ENCODE measurements at places on chromosomes 6 and 20.
A peak's percentile ranks its signal among the peaks of the same experiment; 100 is the strongest.

GRCh38 chr20:21238818-21239536 lies 64.2 kb upstream of the XRN2 start:
- no peak for DNase-seq

- DNase-seq = no peak
Observed at GRCh38 chr6:169991031-169991390, 239.6 kb downstream of the ERMARD start.

GRCh38 chr20:62697468-62697912 lies 11.1 kb upstream of the NTSR1 start:
- peak; percentile 95 for DNase-seq

- DNase-seq = no peak
Observed at GRCh38 chr6:73131706-73132105, 93.6 kb downstream of the KHDC1L start.

GRCh38 chr6:136150961-136151360 lies 99.2 kb downstream of the MTFR2 start:
- no peak for DNase-seq

- DNase-seq = no peak
Observed at GRCh38 chr6:32151863-32152768, at the start of gene PRRT1. TSS of gene PRRT1 (minus strand) at chr6:32151939. CDS start at chr6:32151827, 112 bp downstream.

DNA sequence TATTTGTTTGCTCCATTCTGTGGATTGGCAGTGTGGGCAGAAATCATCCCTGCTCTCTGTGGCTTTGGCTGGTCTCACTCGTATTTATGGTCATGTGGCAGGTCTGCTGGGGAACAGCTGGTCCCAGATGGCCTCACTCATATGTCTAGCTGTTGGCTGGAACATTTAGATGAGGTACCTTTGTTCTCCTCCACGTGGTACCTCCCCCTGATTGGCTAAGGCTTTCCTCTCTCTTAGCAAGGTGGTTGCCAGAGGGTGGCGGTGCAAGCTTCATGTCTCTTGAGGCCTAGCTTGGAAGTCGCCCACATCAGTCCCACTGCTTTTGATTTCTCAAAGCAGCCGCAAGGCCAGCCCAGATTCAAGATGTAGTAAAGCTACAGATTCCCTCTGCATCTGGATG lies 348.5 kb upstream of the BTBD3 start:
- no peak for DNase-seq

DNA sequence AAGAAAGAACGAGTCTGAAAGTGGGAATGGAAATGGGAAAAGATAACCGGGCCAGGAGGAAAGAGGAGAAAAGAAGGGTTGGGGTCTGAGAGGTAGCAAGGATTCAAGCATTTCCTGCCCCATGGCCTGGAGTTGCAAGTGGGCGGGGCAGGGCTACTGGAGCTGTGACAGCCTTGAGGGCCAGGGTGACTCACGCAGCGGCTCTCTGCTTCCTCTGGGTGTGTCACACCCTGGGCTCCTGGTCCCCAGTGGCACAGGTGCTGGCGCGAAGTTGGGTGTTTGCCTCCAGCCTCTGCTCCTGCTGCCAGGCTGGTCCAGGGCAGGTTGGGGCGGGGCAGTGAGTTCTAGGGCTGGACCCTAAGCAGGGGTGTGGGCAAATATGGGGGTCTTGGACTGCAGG lies 3.3 kb upstream of the ULBP3 start:
- DNase-seq = no peak

- DNase-seq = peak; percentile 6
Observed at GRCh38 chr20:49482621-49483017, at the start of gene KCNB1. TSS of gene KCNB1 (minus strand) at chr20:49482668. CDS start at chr20:49482480, 188 bp downstream.

DNA sequence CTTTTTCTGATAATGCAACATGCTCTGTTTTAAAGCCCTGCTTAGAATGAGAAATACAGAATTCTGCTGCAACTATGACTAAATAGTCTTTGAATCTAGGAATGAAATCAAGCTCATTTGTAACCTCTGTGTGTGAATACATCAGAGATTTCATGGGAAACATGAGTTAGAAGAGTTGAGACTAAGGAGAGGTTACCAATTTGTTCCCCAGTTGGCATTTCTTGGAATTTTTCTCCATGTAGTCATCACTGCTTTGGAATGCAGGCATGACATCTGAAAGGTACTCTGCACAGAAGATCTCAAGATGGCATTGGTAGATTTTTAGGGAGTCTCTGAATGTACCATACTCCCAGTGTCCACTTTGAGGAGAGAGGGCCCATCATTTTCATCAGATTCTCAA lies 237.2 kb downstream of the TFAP2A start:
- no peak for DNase-seq

GRCh38 chr6:110786696-110787095 lies 28.6 kb downstream of the CDK19 start:
- DNase-seq = no peak

- DNase-seq = no peak
Observed at GRCh38 chr6:7691675-7692452, 34.0 kb upstream of the BMP6 start.

- no peak for DNase-seq
Observed at GRCh38 chr6:165674155-165675029, 11.4 kb upstream of the PDE10A start.

DNA sequence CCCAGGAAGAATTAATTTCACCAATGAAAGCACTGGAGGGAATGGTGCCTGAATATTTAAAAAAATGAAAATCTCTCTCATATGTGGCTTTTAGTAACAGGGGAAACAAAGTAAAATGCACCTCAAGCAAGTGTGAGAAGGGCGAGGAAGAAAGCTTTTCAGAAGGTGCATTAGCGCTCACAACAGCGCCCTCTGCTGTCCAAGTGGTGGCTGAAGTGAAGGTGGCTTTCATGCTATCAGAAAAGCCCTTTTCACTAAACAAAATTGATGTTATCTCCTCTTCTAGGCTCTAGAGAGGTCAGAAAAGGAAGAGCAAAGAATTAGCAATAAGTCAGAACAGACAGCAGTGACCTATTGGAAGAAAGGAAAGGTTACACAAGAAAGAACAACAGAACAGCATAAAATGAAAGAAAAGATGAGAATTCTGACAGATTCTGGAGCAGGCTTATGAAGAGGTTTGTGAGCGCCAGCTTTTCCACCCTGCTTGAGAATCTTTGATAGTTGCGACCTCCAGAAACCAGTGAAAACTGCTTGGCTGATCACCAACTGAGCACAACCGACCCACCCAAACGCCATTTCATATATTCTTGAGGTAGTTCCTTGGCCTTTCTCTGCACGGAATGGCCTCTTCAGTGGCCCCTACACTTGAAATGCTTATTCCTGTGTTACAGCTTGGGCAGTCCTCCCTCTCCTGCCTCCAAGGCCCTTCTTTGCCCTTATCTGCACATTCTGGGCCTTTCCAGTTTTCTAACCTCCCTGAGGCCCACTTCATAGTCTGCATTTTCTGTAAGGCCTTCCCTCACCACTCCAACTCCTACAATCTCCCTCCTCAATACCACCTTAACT lies 45.3 kb downstream of the SMLR1 start:
- DNase-seq = peak; percentile 73
